T-cell (primary cell): ENCODE measurements at places on chromosomes 7 and 10.

- H3K36me3 ChIP-seq: no peaks in the 10 kb centered on the region
- no peak overlapping the region for H3K4me3 ChIP-seq
- DNase-seq: no peak
- H3K27me3 ChIP-seq: no peaks in the 10 kb centered on the region
- no peak overlapping the region for H3K27ac ChIP-seq
These were observed 49.1 kb downstream of the ATXN7L1 start for GRCh38 chr7:105827151-105827875.

DNA sequence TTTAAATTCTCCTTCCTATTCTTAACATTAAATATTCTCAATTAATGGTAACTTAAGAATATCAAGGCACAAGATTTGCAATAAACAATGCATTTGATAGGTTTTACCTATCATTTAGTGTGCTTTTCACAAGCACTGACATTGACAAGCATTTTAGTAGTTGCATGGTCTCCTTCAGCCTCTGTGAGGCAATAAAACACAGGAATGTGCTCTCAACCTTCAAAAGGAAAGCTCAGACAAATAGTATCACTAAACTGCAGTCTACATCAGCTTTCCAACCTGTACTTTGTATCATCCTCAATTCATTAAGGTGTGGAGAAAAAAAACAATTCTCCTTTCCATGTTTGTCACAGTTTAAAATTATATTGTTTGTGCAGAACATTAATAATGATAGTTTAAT lies 51.1 kb upstream of the TSPAN13 start:
- DNase-seq: no peak
- no peaks in the 10 kb centered on the region for H3K4me1 ChIP-seq
- no peak overlapping the region for H3K4me3 ChIP-seq
- peaks cover 50% of the 10 kb centered on the region for H3K36me3 ChIP-seq

DNA sequence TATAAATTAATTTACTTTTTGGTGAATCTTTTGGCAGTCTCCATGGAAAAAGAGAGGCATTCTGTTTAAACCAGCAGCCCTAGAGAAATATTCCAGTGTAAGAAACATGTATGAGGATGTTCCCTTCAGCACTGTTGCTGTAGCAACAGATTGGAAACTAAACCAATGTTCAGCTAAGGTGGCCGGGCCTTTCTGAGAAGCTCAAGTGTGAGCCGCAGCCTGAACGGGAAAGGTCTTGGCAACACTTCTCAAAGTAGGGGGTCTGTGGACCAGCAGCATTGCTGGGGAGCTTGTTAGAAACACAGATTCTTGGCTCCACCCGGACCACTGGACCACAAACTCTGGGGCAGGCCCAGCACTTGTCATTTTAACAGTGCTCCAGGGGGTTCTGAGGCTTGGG lies 36.2 kb downstream of the RAMP3 start:
- no peak overlapping the region for H3K27ac ChIP-seq
- DNase-seq: no peak
- H3K4me1 ChIP-seq: no peaks in the 10 kb centered on the region
- H3K36me3 ChIP-seq: no peaks in the 10 kb centered on the region

DNA sequence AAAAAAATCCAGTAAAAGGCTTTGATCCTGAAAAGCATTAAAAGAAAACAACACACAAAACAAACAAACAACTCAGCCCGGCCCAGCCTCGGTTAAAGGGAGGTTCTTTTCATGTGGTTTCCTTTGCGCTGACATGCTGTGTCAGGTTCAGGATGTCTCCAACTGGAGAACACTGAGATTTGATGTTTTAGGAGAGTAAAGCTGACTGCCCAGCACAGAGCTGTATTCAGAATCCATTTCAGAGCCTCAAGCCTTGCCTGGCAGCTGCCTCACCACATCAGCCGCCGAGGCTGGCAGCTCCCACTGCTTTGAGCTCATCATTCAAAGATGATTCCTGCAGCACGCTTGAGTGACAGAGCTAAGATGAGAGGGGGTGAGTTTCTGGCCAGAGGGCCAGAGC lies 205.8 kb upstream of the LYZL1 start:
- H3K36me3 ChIP-seq: no peaks in the 10 kb centered on the region
- no peak for DNase-seq
- no peaks in the 10 kb centered on the region for H3K27me3 ChIP-seq

GRCh38 chr7:93146472-93147141 lies 1.6 kb downstream of the SAMD9L start:
- no peaks in the 10 kb centered on the region for H3K27me3 ChIP-seq
- no peak overlapping the region for H3K27ac ChIP-seq
- peaks cover 14% of the 10 kb centered on the region for H3K4me1 ChIP-seq

- no peak for DNase-seq
- no peak overlapping the region for H3K4me3 ChIP-seq
- H3K27me3 ChIP-seq: peaks cover 3% of the 10 kb centered on the region
- no peaks in the 10 kb centered on the region for H3K36me3 ChIP-seq
These were observed 146.0 kb downstream of the PDE1C start for GRCh38 chr7:31924251-31924650.

- H3K4me3 ChIP-seq: no peak overlapping the region
- H3K36me3 ChIP-seq: no peaks in the 10 kb centered on the region
- no peak for DNase-seq
These were observed 2.3 kb upstream of the VENTX start for GRCh38 chr10:133235265-133235855.

- H3K4me3 ChIP-seq: no peak overlapping the region
- H3K27ac ChIP-seq: no peak overlapping the region
- no peaks in the 10 kb centered on the region for H3K4me1 ChIP-seq
- H3K27me3 ChIP-seq: peaks cover 17% of the 10 kb centered on the region
- DNase-seq: no peak
These were observed 43.7 kb upstream of the BPGM start for GRCh38 chr7:134602881-134603451.

DNA sequence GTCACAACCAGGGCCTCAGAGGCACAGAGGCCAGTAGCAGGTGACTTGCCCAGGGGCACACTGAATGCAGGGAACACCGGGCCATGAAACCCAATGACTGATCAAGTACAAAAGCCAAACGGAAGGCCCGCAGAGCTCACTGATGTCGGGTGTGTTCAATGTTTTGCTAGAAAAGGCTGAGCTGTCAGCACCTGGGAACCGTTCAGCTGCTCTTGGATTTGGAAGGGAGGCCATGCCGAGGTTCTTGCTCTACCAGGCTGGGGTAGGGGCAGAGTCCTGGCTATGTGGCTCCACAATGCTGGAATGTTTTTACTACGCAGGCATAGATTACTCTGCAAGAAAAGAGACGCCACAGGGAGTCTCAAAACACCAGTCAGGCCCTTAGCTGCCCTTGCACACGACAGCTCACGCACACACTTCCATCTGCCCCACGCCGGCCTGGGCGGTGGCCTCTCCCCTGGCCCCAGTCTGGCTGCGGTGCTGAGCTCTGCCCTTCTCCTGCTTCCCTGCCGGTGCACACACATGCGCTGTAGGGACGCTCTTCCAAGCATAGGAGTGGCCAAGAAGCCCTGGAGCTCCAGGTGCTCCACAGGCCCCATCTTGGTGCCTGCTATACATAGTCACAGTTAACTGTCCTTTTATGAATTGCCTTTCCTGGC lies 79.9 kb downstream of the ZRANB1 start:
- no peak for DNase-seq
- no peaks in the 10 kb centered on the region for H3K4me1 ChIP-seq
- H3K27ac ChIP-seq: no peak overlapping the region
- H3K27me3 ChIP-seq: no peaks in the 10 kb centered on the region
- no peaks in the 10 kb centered on the region for H3K36me3 ChIP-seq

GRCh38 chr7:29457565-29458011 lies 106.0 kb upstream of the PRR15 start:
- no peak overlapping the region for H3K4me3 ChIP-seq
- no peak for DNase-seq
- no peaks in the 10 kb centered on the region for H3K27me3 ChIP-seq
- no peaks in the 10 kb centered on the region for H3K36me3 ChIP-seq

DNA sequence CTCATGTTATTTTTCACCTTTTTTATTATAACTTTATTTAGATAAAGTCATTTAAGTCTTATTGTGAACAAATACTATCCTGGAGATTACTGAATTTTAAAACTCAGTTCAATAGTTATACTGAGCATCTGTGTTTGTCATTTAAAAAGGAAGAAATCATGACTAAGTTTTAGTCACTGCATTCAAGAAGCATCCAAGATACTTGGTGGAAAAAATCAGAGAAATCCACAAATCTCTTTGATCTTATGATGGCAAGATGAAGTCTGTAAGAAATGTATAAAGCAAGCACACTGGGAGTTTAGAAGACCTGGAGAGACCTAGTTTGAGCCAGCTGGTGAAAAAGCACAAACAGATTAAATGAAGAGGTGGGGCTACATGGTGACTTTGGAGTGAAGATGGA lies 529.8 kb upstream of the IGFBP3 start:
- no peaks in the 10 kb centered on the region for H3K27me3 ChIP-seq
- H3K36me3 ChIP-seq: no peaks in the 10 kb centered on the region
- no peaks in the 10 kb centered on the region for H3K4me1 ChIP-seq
- no peak overlapping the region for H3K27ac ChIP-seq
- no peak overlapping the region for H3K4me3 ChIP-seq

GRCh38 chr7:2870471-2870931 lies 26.4 kb upstream of the GNA12 start:
- H3K27ac ChIP-seq: peak overlapping the region; percentile 49
- peaks cover 31% of the 10 kb centered on the region for H3K4me1 ChIP-seq
- DNase-seq: peak; percentile 46
- no peaks in the 10 kb centered on the region for H3K36me3 ChIP-seq
- peak overlapping the region; percentile 39 for H3K4me3 ChIP-seq

- H3K4me3 ChIP-seq: peak overlapping the region; percentile 74
- H3K27ac ChIP-seq: peak overlapping the region; percentile 84
- no peaks in the 10 kb centered on the region for H3K27me3 ChIP-seq
- peaks cover 56% of the 10 kb centered on the region for H3K4me1 ChIP-seq
These were observed 9.3 kb upstream of the CHCHD1 start for GRCh38 chr10:73772281-73773151.

GRCh38 chr10:67308912-67309311 lies 383.1 kb downstream of the LRRTM3 start:
- no peak overlapping the region for H3K27ac ChIP-seq
- no peaks in the 10 kb centered on the region for H3K36me3 ChIP-seq
- no peak overlapping the region for H3K4me3 ChIP-seq
- DNase-seq: no peak

DNA sequence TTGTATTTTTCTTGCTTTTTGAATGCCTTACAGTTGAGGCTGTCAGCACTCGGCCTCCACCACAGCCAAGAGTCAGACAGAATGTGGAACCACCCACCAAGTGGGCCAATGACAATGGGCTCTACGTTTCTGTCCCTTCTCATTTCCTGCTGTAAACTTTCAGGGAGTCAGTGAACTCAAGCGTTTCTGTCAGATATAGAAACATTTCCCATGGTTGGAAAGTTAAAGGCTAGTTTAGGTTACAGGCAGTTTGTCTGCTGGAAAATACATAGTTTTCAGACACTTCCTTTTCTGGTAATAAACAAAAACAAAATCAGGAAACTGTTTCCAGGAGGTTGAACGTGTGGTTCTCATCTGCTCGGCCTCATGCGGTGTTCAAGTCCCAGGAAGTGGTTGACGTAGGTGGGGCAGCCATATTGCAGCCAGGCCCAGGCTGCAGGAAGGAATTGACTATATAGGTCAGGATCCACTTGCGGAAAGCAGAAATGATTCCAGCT lies 245.1 kb downstream of the CAMK1D start:
- H3K27ac ChIP-seq: peak overlapping the region; percentile 44
- no peaks in the 10 kb centered on the region for H3K36me3 ChIP-seq
- peak; percentile 25 for DNase-seq
- no peaks in the 10 kb centered on the region for H3K27me3 ChIP-seq

- H3K4me3 ChIP-seq: no peak overlapping the region
- H3K4me1 ChIP-seq: no peaks in the 10 kb centered on the region
- no peak for DNase-seq
- H3K27ac ChIP-seq: no peak overlapping the region
These were observed 29.4 kb downstream of the HGF start for GRCh38 chr7:81740403-81740802.

DNA sequence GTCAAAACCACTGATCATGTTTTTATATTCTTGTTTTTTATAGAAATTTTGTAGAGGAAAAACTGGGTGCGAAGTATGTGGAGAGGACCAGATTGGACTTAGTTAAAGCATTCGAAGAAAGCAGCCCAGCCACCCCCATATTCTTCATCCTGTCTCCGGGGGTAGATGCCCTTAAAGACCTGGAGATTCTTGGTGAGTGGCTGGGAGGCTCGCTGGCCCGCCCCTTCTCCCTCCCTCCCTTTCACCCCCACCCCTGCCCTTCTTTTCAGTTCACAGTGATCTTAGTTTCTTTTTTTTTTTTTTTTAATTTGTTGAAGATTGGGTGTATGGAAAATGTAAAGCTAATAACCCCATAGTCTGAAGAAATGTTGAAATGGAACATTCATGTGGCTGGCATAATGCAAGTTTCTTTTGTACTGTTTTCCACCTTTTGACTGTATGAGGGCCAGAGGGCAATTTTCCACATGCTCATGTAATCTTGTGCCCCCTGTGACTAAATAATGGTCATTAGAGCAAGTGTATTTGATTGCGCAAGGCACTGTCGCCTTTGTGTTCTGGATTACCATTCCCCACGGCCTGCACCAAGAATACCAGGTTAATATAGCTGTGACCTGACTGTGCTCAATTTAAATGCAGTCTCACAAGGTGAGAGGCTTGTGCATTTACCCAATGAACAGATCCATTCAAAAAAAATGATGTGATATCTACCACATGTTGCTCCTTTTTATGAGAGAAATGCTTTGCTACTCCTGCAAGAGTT lies 77.7 kb downstream of the CDCA7L start:
- H3K4me3 ChIP-seq: no peak overlapping the region
- H3K36me3 ChIP-seq: no peaks in the 10 kb centered on the region
- no peaks in the 10 kb centered on the region for H3K4me1 ChIP-seq
- H3K27ac ChIP-seq: no peak overlapping the region
- no peak for DNase-seq
- H3K27me3 ChIP-seq: no peaks in the 10 kb centered on the region

GRCh38 chr7:67267914-67268313 lies 271.3 kb downstream of the TYW1 start:
- no peaks in the 10 kb centered on the region for H3K4me1 ChIP-seq
- no peak overlapping the region for H3K4me3 ChIP-seq
- H3K36me3 ChIP-seq: no peaks in the 10 kb centered on the region
- DNase-seq: no peak

DNA sequence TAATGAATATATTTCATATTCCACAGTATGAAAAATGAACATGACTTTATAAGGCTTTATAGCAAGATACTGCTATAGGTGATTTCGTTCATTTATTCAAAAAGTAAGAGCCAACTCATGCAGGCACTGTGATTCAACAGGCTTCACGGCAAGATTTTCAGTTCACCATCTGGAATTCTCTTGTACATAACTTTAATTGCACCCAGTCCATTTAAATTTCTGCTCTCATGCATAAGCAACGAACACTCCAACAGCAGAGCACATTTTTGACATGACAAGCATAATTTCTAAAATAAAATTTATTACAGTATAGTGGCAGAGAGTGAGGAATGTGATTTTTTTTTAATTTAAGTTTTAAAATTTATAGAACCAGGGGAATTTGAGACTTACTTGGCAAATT lies 436.1 kb downstream of the PHTF2 start:
- H3K4me1 ChIP-seq: no peaks in the 10 kb centered on the region
- no peak for DNase-seq
- H3K27me3 ChIP-seq: no peaks in the 10 kb centered on the region
- no peaks in the 10 kb centered on the region for H3K36me3 ChIP-seq
- H3K4me3 ChIP-seq: no peak overlapping the region
- no peak overlapping the region for H3K27ac ChIP-seq
